ENCODE measurements at places on chromosomes 16 and 17. TPM values are rescaled to one million over a fixed set of nuclear protein-coding genes. Genes with fewer than 3 reads are reported as not detected.

The ASGR2 gene
- polyA plus RNA-seq: not detected

The CD300LG gene
- not detected for polyA plus RNA-seq

The MMP15 gene
- not detected for polyA plus RNA-seq

The ADAM11 gene
- polyA plus RNA-seq: not detected
